ENCODE measurements at places on chromosomes 2 and 18.

DNA sequence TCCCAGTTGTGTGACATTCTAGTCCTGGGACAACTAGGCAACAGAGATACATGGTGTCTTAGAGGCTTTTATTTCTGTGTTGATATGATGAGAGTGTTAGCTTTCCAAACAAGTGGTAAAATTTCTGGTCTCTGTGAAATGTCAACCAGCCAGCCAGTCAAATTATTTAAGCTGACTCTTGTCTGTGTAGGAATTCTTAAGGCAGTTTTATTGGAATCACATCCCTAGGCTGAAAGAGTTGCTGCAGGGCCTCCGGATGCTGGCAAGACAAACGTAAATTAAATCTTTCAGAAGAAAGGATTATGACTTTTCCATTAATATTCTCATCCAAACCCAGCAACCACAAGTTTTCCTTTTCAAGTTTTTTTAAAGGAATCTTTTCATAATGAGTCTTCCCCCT, 44.6 kb downstream of the SERPINB7 start:
- no peak for DNase-seq

DNA sequence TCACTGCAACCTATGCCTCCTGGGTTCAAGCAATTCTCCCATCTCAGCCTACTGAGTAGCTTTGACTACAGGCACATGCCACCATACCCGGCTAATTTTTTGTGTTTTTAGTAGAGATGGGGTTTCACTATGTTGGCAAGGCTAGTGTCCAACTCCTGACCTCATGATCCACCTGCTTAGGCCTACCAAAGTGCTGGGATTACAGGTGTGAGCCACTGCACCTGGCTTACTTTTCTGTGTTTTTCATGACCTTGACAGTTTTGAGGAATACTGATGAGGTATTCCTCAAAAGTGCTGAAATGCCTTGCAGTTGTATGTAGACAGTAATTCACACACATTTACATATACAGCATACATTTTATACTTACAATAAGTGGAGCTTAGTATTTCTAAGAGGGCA, 126.1 kb downstream of the PHLPP1 start:
- DNase-seq = no peak

- no peak for DNase-seq
Observed at GRCh38 chr2:212013626-212014025, 525.0 kb downstream of the ERBB4 start.

DNA sequence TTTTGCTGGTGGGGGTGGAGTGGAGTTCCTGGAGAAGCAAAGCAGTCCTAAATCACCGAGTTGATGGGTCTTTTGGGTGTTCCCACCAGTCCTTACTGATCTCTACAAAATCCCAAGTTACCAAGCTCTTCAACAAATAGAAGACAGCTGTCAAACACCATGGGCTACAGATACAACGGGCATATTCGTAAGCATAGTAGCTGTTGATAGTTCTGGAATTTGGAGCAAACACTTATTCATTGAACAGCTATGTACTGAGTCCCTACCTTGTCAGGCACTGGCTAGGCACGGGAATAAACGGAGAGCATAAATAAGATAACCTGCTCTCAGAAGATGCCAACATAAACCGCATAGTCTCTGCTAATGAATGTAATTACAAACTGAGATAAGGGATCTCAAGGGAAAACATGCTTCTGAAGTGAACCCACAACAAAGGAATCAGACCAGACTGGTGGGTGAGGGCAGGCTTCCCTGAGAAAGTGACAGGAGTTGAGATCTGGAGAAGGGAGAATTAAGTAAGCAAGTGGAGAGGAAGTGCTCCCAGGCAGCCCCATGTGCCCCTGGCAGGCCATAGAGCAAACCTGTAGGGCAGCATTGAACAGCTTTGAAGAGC, 947 bp upstream of the ANKRD44 start:
- no peak for DNase-seq

DNA sequence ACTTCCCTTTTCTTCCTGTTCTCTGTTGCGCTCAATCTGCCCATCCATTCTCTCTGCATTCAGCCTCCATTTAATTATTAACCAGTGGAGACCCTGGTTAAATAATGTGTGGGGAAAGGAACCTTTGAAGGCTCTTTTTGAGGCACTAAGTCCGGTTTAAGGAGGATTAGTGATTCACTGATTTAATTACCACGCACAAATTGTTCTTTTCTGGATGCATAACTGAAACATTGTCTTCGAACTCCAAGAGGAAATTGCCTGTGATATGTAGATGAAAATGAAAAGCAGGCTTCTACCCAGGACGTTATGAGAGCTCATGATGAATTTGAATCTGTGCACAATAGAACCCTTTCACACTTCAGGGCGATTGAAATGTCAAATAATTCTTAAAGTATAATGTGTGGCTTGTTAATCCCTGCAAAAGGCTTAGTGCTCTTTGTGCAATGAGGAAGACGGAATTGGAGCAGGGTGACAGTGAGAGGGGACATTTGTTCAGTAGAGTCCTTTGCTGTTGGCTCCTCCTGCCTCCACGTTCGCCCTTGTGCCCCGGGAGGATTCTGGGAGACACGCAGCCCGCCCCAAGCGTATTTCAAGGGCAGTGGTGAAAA, 51.1 kb upstream of the ZNF236 start:
- no peak for DNase-seq

DNA sequence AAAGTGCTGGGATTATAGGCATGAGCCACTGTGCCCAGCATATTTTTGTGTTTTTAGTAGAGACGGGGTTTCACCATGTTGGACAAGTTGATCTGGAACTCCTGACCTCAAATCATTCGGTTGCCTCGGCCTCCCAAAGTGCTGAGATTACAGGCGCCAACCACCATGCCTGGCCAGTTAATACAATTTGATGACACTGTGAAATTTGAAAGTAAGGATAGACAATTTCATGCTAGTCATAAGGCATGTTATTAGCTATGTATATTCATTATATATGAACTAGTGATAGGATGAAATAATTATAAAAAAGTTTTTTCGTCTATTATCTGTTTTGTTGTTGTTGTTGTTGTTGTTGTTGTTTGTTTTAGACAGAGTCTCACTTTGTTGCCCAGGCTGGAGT, 8.6 kb upstream of the RIF1 start:
- no peak for DNase-seq

Measured in NCI-H2107 (cell line).